ENCODE measurements at places on chromosomes 6 and 20. TPM values are rescaled to one million over a fixed set of nuclear protein-coding genes. Genes with fewer than 3 reads are reported as not detected.

The PTK6 gene
- not detected for total RNA-seq

The CLIC1 gene
- total RNA-seq: 1,138 TPM

The C2 gene
- total RNA-seq: not detected

The TEAD3 gene
- total RNA-seq: 0.61 TPM

The LINC00237 gene
- total RNA-seq: not detected

The PRR18 gene
- total RNA-seq: not detected

The JAG1 gene
- total RNA-seq: 98.8 TPM

The HINT3 gene
- total RNA-seq: 31.3 TPM

The CST7 gene
- total RNA-seq: not detected

The SNAI1 gene
- total RNA-seq: 0.46 TPM

The OR2B6 gene
- total RNA-seq: not detected

The PFDN6 gene
- total RNA-seq: 82.8 TPM

All from epithelial cell of umbilical artery (primary cell).